ENCODE measurements at places on chromosomes 6 and 20.

- peaks cover 10% of the 10 kb centered on the region for H3K36me3 ChIP-seq
- no peaks in the 10 kb centered on the region for H3K27me3 ChIP-seq
- peak overlapping the region; percentile 96 for H3K27ac ChIP-seq
Observed at GRCh38 chr6:163459536-163459935, 45.0 kb downstream of the QKI start.

GRCh38 chr6:154370545-154370944 is 13.9 kb upstream of the IPCEF1 start:
- H3K27me3 ChIP-seq, result peaks cover 19% of the 10 kb centered on the region
- DNase-seq, result no peak

DNA sequence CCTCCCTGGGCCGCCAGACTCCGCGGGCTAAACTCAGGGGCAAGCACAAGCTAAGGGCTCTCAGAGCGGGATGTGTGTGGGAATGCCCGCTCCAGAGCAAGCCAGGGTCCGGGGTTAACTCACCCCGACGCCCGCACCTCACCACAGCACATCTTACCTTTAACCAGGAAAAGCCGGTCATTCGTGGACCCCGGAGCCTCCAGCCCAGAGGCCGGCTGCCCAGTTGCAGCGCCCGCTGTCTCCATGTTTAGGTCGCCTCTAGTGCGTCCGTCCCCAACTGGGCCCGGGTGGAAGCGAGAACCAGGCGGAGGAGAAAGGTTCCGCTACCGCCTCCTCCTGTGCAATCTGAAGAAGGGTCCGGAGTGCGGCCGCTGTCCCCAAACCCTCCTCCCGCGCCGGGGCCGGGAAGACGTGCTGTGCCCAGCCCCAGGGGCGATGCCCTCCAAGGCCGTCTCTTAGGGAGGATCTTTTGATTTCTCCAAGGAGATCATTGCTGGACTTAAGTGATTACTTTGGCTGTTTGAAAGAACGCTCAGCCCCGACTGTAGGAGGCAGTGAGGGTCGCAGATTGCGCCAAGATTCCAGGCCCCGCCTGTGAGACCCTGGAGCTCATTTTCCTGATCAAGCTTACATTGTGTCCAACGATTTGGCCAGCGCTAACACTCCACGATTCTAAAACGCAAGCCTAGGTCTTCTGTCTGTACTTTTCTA is at the start of gene TMEM242:
Gene TMEM242 (minus strand): TSS at position 265 of the 711 bp plus-strand sequence. CDS start 20 bp downstream, at position 245.
- H3K4me1 ChIP-seq, result peaks cover 13% of the 10 kb centered on the region
- peak within 1 kb of the TSS; percentile 87 for H3K4me3 ChIP-seq
- H3K27me3 ChIP-seq, result no peaks in the 10 kb centered on the region
- peak within 1 kb of the TSS; percentile 87 for H3K27ac ChIP-seq
- H3K36me3 ChIP-seq, result peaks cover 9% of the 10 kb centered on the region

DNA sequence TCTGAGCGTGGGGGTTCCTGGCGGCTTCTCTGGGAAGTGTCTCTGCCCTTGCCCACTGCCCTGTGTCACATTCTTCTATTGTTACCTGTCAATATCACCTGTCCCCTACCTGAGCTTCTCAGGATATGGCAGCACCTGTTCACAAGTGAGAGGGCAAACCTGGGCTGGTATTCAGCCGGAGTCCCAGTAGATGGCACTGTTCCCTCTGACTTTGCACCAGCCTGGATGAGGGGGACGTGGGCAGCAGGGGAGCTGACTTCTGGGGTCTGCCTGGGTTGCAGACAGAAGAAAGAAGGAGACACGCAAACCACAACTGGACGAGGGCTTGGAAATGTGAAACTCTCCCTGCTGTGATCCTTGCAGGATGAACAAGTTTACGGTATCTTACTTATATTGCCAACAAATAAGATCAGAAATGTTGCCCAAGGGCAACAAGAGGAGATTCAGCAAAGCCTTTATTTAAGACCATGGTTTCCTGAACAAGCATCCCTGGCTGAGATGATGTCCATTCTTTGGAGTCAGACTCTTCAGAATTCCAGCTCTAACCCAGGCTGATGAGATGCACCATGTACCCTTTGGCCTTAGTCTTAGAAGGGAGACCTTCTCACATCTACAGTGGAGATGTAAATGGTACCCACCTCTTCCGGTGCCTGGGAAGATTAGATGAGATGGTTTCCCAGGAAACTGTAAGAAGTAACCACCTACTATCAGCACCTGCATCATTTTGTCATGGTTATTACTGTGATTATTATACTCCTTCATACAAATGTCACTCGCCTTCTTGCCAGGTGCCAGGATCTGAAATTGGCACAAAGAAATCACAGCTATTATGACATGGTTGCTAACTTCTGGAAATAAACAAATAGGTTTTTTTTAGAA is 400.0 kb upstream of the CDH4 start:
- H3K27ac ChIP-seq, result no peak overlapping the region
- peaks cover 2% of the 10 kb centered on the region for H3K36me3 ChIP-seq
- H3K27me3 ChIP-seq, result peaks cover 25% of the 10 kb centered on the region

GRCh38 chr20:13659288-13659687 is 20.6 kb upstream of the TASP1 start:
- H3K27ac ChIP-seq, result no peak overlapping the region
- H3K4me3 ChIP-seq, result no peak overlapping the region
- DNase-seq, result no peak
- H3K27me3 ChIP-seq, result peaks cover 57% of the 10 kb centered on the region

- peaks cover 12% of the 10 kb centered on the region for H3K36me3 ChIP-seq
- H3K4me1 ChIP-seq, result peaks cover 77% of the 10 kb centered on the region
- no peak for DNase-seq
- no peak overlapping the region for H3K4me3 ChIP-seq
- no peaks in the 10 kb centered on the region for H3K27me3 ChIP-seq
Observed at GRCh38 chr20:33828326-33828844, 17.2 kb downstream of the CHMP4B start.

GRCh38 chr6:156647140-156647784 is 129.9 kb upstream of the ARID1B start:
- H3K4me3 ChIP-seq, result no peak overlapping the region
- no peak overlapping the region for H3K27ac ChIP-seq
- peaks cover 18% of the 10 kb centered on the region for H3K4me1 ChIP-seq
- H3K36me3 ChIP-seq, result peaks cover 2% of the 10 kb centered on the region
- peaks cover 64% of the 10 kb centered on the region for H3K27me3 ChIP-seq
